Vagina (tissue), 2 donors: ENCODE measurements at places on chromosomes 7 and 10.

- no peak for DNase-seq
Measured at GRCh38 chr10:92572362-92573090, 1.4 kb downstream of the IDE start.

DNA sequence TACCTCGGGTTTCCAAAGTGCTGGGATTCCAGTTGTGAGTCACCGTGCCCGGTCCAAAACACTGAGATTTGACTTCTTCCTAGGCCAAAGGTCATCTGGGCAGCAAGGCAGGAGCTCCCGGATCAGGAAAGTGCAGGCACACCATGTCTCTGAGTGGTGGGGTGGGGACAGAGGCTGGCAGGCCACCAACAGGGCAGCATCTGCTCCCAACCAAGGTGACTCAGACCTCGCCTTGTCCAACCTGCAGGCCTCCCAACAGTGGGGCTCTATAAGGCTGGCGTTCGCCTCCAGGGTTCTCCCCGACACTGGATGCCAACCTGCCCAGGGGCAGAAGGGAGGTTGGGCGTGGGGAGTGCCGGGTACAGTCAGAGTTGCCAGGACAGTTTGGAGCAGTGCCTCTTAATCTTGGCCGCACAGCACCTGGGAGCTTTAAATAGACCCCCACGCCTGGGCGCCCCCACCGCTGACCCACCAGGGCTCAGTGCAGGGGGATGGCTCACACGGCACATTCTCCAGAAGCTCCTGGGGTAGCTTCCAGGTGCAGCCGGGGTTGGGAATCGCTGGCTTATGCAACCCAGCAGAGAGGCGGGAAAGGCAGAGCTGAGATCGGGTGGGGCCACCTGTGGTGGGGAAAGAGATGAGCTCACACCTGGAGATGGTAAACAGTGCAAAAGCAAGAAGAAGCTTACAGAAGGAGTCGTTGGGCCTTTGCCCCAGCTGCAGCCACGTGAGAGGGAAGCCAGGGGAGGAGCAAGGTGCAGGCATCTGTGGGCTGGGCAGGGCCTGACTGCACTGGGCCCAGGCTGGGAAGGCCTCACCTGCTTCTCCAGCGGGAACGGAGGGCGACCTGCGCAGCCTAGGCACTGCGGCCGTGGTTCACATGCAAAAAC lies 10.9 kb downstream of the CALML5 start:
- no peak for DNase-seq

DNA sequence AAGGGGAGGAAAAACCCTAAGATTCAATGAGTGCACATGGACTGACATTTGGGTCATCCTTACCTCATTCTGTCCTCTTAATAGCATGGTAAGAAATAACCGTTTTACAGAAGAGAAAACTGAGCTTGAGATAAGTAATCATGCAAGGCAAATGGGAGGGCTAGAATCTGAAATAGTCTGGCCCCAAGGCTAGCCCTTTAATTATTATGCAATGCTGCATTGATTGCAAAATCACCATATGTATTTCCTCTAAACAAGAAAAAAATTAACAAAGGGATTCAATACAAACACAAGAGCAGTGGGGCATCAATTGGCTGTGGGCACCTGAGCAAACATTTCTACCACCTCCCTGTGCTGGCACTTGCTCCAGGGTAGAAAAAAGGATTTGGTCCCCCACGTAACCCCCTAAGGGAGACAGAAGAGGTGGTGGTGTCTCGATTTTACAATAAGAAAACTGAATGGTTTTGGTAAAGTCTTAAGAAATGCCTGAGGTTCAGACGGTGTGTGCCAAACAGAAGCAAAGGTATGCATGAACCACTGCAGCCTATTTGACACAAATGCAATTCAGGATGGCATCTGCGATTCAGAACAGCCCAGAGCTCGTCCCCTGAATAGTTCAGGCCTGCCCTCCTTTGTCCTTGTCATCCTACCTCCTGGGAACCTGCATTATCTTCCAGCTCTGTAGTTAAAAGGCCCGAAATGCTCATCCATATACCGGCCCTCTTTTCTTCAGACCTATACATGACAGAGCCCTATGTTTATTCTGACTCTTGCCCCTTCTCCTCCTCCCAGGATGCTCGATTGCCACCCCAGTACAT lies 23.6 kb downstream of the PIP4K2A start:
- DNase-seq = no peak

DNA sequence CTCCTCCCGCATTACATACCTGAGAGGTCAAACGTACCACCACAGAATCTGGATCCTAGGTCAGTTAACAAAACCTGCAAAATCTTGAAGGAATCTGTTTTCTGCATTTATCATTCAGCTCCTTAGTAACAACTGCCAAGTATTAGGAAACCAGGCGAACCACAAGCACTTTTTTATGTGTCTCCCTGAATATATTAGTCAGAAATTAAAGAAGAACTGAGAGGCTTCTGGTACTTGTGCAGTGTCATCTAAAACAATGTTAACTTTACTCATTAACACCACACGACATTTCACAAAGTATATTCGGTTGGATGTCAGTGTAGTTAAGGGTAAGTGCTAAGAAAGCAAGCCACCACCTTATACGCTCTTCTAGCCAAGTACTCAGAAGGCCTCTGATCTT lies 2.5 kb downstream of the CCDC6 start:
- DNase-seq = no peak

- no peak for DNase-seq
Measured at GRCh38 chr7:25672496-25672895, 444.2 kb upstream of the NPVF start.

DNA sequence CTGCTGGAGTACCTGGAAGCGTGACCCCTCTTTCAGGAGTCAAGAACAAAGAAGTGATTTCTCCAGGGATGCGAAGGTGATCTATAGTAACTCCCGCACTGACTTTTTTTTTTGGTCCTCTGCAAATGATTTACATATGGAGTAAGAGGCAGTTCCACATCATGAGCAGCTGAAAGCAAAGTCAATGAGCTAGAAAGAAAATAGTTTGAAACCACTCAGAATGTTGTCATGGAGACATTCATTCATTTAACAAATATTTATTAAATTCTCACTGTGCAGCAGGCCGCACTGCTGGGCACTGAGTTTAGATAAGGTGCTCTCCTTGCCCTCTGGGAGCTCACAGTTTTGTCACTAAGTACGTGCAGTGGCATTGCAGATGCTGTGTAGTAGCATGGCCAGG lies 206.7 kb downstream of the CAMK1D start:
- no peak for DNase-seq

DNA sequence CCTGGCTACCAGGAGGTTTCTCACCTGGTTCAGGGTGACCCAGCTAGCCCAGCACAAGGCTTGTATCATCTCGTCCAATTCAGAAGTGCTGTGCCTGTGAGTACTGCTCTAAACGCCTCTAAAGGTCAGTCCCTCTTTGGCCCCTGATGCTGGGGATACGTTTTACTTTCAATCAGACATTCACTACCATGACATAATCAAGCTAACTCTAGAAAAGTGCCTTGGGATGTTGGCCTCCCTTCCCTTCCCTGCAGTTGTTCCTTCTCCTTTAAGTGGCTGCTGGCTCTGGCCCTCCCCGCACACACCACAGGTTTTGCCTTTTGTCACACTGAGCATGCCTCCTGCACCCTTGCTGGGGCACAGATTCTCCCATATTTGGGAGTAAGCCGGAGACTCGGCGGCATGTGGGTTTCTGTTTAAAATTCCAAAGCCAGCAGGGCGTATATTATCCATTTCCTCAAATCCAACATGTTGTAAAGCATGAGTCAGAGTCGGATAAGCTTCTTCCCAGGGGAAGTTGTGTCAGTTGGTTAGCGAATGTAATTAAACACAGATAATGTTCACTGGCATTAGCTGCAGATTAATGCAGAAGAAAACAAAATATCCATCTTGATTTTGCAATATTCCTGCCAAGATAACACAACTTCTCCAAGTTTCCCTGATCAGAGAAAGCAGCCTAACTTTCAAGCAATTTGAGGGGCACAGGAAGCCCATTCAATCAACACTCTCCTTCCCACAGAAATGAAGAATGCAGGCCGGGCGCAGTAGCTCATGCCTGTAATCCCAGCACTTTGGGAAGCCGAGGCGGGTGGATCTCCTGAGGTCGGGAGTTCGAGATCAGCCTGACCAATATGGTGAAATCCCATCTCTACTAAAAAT lies 31.8 kb upstream of the VCL start:
- peak; percentile 93 for DNase-seq

DNA sequence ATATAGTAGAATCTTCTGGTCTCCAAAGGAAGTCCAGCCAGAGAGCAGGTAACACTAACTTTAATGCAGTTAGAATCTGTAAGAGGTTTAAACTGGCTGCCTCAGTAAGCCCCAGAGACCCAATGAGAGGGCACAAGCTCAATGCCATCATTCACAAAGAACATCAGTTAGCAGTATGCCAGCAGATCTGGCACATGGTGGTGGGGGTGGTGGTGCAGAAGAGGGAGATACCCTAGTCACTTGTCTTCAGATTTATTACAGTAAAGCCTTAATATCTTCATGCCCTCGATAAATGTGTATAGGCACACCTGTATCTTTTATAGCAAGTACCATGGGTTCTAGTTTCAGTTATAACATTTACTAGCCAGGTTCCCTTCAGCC lies 86.2 kb downstream of the SORBS1 start:
- no peak for DNase-seq

DNA sequence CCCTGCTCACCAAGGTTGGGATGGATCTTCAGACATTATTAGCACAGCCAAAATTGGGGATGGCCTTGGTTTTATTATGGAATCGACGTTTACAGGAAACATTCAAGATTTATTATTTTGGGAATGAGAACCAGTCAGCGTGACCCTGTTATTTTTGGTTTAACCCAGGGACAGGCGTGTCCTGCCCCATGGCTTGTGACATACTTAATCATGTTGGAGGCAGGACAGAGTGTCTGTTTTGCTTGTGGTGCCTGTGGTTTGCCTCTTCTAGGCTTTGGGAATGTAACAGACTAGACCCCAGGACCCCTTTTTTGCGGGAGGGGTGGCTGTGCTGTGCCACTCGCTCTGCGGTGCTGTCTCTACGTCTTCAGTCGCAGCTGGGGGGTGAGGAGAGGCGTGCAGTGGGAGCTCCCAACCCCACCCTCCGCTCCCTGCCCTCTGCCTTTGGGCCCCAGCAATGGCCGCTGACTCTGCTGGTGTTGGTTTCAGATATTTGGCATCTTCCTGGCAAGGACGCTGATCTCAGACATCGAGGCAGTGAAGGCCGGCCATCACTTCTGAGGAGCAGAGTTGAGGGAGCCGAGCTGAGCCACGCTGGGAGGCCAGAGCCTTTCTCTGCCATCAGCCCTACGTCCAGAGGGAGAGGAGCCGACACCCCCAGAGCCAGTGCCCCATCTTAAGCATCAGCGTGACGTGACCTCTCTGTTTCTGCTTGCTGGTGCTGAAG lies 20.1 kb upstream of the SH2D4B start:
- DNase-seq = no peak

DNA sequence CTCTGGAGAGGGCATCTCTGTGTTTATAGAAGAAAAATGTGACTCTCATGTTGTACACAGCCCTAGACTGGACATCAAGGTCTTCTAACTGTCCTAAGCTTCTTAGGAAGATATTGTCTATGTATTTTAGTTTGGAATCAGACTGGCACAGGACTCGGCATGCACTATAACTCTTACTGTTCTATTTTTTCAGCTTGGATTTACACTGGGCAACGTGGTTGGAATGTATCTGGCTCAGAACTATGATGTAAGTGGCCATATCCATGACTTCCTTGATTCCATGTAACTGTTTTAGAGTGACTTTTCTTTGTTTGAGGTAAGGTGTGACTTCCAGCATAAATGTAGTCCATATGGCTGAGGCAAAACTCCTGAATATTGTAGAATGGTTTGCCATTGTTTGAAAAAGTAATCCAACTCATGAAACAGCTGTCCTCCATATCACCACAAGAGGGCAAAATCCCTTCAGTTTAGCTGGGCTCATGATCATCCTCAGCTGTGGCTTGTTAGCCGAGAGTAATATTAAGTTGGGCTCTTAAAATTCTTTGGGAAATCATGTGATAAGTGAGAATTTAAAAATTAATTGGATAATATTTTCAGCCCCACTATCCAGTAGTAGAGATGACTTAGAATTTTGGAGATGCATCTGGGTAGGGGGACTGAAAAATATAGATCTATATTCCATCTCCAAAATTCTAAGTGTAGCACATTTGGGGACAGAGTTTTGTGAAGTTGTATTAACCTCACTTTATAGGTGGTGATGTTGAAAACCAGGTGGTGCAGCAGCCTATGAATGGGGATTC lies 10.4 kb downstream of the STMP1 start:
- DNase-seq = no peak

GRCh38 chr7:36752026-36752711 lies 27.9 kb upstream of the AOAH start:
- no peak for DNase-seq

- DNase-seq = no peak
Measured at GRCh38 chr7:112182749-112183148, 23.4 kb downstream of the DOCK4 start.

- no peak for DNase-seq
Measured at GRCh38 chr10:73850863-73851461, 23.4 kb downstream of the CAMK2G start.

DNA sequence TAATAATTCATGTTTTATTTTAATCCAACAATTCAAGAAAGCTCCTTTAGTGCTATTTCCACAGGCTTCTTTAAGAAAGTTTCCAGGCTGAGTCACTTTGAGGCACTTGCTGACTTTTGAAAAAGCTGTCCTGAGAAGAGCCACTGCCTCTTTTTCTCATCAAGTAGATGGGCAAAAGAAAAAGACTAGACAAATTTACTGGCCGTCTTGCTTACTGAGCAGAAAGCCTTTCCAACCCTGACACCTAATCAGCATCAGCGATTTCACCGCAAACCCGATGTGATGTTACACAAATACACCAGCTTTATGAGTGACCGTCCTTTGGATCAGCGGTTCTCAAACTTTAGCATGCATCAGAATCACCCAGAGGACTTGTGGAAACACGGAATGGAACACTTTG lies 24.3 kb downstream of the CTTNBP2 start:
- no peak for DNase-seq

GRCh38 chr7:44673324-44673723 lies 66.9 kb downstream of the OGDH start:
- no peak for DNase-seq

- no peak for DNase-seq
Measured at GRCh38 chr7:151925446-151926335, 30.6 kb upstream of the GALNTL5 start.

DNA sequence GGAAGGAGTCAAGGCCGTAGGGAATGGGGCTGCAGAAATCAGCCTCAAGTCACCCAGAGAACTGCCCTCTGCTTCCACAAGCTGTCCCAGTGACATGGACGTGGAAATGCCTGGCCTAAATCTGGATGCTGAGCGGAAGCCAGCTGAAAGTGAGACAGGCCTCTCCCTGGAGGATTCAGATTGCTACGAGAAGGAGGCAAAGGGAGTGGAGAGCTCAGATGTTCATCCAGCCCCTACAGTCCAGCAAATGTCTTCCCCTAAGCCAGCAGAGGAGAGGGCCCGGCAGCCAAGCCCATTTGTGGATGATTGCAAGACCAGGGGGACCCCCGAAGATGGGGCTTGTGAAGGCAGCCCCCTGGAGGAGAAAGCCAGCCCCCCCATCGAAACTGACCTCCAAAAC lies 50.2 kb upstream of the PDCD4 start:
- no peak for DNase-seq

DNA sequence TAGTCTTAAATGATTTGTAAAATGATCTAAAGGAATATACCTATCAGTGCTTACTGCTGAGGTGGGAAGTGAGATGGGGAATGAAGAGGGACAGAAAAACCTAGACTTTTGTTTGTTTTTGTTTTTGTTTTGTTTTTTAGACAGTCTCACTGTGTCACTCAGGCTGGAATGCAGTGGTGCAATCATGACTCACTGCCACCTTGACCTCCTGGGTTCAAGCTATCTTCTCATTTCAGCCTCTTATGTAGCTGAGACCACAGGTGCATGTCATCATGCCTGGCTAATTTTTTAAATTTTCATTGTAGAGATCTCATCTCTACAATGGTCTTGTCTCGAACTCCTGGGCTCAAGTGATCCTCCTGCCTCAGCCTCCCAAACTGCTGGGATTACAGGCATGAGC lies 116.4 kb upstream of the SEM1 start:
- no peak for DNase-seq
